ENCODE measurements at places on chromosomes 12 and 14. TPM values are rescaled to one million over a fixed set of nuclear protein-coding genes. Genes with fewer than 3 reads are reported as not detected.

LRRC10 gene
- not detected for total RNA-seq

LMO3 gene
- not detected for total RNA-seq

RNF212B gene
- not detected for total RNA-seq

ZFHX2 gene
- 0.46 TPM for total RNA-seq

DNA sequence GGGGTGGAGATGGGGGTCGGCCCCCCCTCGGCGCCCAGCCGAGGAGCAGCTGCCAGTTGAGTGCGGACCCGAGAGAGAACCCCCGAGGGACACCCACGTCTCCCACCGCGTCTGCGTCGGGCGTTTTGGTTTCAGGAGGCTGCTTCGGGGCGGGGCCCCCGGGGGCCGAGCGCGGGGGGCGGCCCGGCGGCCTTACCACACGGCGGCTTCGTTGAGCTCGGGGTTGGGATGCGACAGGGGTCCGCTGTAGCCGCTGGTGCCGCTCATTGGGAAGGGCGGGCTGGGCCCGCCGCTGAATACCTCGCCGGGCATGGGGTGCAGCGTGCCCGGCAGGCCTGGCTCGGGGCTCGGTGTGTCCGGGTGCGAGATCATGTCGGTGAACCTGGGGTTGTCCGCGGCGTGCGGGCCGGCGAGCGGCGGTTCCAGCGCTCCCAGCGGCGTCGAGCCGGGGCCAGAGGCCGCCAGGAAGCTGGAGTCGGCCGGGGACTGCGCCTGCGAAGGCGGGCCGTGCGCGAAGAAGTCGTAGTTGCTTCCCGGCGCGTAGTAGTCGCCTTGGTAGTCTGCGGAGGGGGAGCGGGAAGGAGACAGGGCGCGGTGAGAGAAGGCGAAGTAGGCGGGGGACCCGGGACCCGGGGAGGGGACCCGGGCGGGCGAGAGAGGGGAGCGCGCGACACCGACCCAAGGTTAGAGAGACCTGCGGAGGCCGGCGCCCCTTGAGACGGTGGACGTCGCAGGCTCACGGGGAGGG is 8.5 kb downstream of the LHX5 start:
- DNase-seq: no peak

DNA sequence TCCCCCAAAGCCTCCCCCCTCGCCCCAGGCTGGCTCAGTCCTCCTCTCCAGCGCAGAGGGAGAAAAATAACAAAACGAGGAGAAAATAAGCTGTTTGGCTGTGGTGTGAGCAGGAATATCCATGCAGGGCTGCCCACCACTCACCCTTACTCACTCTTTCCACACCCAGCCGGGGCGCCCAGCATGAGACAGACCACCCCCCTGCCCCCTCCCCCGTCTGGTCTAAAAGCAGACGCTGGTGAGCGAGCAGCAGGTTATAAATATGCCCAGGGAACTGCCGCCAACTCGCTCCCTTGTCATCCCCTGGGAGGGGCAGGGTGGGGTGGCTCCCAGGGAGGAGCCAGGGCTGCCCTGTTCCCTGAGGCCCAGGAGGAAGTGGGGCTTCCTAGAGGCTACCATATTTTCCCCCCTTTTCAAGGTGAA is 7.4 kb downstream of the WNT1 start:
- DNase-seq: no peak

GRCh38 chr12:103114296-103115055 is 157.0 kb downstream of the ASCL1 start:
- DNase-seq: no peak

GRCh38 chr12:120989687-120990086 is 11.3 kb downstream of the HNF1A start:
- DNase-seq: no peak

- DNase-seq: no peak
Observed at GRCh38 chr12:50508414-50508813, 3.6 kb downstream of the DIP2B start.

- no peak for DNase-seq
Observed at GRCh38 chr12:66541426-66541825, 137.4 kb downstream of the GRIP1 start.
